ENCODE measurements at places on chromosomes 12 and 14. TPM values are rescaled to one million over a fixed set of nuclear protein-coding genes. Genes with fewer than 3 reads are reported as not detected.

LRP1-AS gene
- total RNA-seq: not detected

PTGDR gene
- total RNA-seq: 0.89 TPM

IAPP gene
- total RNA-seq: not detected

POTEG gene
- not detected for total RNA-seq

ANKRD9 gene
- total RNA-seq: 159 TPM

MYO1H gene
- 0.78 TPM for total RNA-seq

SLC7A7 gene
- total RNA-seq: 4.6 TPM

NTS gene
- total RNA-seq: not detected

ST8SIA1 gene
- 3.3 TPM for total RNA-seq

CAPZA3 gene
- total RNA-seq: not detected

PMCH gene
- not detected for total RNA-seq

ACOT4 gene
- total RNA-seq: 0.62 TPM

DIP2B gene
- total RNA-seq: 10.1 TPM

ABHD4 gene
- total RNA-seq: 19.7 TPM

SRGAP1 gene
- 2.0 TPM for total RNA-seq

SP7 gene
- total RNA-seq: not detected

RPL10L gene
- not detected for total RNA-seq

KSR2 gene
- not detected for total RNA-seq

IRF2BPL gene
- total RNA-seq: 38.8 TPM

GUCY2C gene
- not detected for total RNA-seq

ZNF664 gene
- total RNA-seq: 71.3 TPM

All from Right ventricle myocardium superior (tissue), 1 donor.